Substantia nigra (tissue), 51 donors: ENCODE measurements at places on chromosomes 11 and 22.

DNA sequence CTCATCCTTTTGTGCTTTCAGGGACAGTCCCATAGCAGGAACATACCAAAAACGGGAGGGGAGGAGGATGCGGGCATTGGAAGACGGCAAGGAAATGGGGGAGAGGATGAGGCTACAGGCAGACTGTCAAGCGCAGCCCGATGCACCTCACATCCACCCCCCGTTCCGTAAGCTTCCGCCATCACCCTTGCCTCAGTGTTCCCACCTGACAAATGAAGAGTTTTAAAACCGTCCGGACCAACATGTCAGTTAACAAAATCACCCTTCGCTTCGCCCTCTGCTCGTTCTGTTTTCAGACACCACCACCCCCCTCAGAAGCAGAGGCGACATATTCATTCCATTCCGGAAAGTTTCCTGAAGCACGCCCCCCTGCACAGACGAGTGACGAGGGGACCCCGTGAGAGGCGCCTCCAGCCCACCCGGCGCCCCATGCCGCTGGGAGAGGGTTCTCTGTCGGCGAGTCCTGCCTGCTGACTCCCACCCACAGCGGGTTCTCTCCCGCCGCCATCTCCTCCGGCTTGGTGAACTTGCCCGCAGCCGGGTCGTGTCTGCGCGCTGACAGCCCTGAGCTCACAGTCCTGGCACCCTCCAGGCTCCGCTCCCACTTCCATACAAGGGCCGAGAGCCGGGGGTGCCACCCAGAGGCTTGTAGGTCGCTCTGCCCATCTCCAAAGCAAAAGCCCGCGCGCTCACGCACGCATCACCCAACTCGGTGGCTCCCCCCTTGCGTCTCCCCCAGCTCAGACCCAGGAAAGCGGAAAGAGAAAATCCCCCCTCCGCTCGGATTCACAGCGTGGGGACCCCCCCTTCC lies 1.5 kb downstream of the IGSF9B start:
- no peak for DNase-seq

GRCh38 chr11:117096201-117096991 lies 1.8 kb downstream of the SIK3 start:
- DNase-seq: peak; percentile 44

- no peak for DNase-seq
Measured at GRCh38 chr11:28231475-28231874, 123.3 kb downstream of the METTL15 start.

DNA sequence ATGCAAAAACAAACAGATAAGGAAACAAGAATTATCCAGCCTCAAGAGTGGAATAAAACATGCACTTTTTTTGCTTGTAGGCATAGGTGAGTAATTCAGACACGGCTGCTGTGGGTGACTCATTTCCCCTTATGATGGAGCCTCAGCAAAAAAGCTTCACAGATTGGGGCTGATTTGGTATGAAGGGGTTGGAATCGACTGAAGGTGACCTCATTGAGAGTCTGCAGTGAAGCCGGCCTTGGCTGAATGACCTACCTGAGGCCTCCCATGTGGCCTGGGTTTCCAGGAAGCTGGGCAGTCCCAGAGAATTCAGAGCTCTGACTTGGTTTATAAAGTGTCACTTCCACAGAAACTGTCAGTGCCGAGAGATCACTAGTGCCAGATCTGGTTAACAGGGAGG lies 34.2 kb upstream of the VPREB1 start:
- DNase-seq: no peak

GRCh38 chr11:128483211-128483788 lies 104.1 kb downstream of the ETS1 start:
- no peak for DNase-seq

- no peak for DNase-seq
Measured at GRCh38 chr11:16799221-16799620, 60.8 kb downstream of the C11orf58 start.

GRCh38 chr11:84261707-84262106 lies 975.5 kb upstream of the CCDC90B start:
- no peak for DNase-seq

GRCh38 chr11:122100756-122101080 lies 15.3 kb downstream of the BLID start:
- peak; percentile 28 for DNase-seq

GRCh38 chr22:26322179-26322905 lies 106.7 kb upstream of the ASPHD2 start:
- no peak for DNase-seq

DNA sequence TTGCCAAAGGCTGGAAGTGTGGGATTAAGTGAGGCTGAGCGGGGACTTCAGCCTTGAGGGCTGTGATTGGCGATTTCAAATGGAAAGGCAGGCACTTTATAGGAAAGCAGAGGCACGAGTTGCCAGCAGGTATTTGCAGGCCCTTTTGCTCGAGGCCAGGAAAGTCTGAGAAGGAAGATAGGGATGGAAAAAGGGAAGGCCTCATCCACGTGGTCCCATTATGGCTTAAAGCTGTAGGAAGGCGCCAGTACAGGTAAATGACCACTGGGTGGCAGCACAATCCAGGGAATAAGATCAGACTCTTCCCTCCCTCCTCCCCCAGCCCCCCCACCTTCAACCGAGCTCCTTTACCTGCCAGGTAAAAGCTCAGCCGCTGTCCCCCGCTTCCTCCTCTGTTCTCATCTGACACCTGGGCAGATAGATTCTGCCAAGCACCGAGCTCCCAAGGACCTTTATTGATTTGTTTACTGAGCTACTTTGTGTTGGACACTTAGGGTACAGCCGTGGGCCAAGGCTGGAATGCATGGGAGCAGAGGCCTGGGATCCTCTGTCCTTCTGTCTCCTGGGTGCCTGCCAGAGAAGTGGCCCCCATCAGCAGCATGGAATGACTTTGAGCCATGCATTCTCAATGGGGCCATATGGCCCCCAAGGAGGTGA lies 7.5 kb downstream of the P2RX3 start:
- DNase-seq: peak; percentile 30

- no peak for DNase-seq
Measured at GRCh38 chr22:24071686-24072085, 60.6 kb downstream of the CABIN1 start.

GRCh38 chr11:130190371-130190881 lies 30.8 kb downstream of the ST14 start:
- no peak for DNase-seq

DNA sequence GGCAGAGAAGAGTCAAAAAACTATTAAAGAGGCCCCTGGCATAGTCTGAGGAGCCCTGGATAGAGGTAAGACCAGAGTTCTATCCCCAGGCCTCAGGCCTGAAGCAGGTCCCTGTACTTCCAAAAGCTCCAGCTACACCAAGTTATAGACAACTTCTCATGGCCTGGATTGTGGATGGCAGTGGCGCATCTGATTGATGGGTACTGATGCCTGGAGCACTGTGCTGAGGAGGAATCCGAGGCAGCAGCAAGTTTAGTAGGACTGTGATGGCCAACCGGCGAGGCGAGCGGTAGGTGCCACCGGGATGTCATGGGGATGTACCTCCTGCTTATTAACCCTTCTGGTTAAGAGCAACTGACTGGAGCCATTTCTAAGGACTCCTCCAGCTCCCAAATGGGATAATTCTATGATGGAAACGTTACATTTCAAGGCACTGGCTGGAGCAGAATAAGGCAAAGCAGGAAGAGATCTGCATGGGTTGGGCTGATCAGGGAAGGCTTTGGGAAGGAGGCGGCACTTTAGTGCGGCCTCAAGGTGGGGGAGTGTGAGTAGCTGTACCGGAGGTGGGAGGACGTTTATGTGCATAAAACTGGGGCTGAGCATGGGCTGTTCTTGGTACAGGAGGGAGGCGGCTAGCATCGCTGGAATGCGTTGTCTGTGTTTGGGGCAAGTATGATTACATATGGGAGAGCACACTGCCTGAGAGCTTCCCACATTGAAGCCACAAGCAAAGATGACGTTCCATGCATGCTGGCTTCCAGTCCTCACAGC lies 24.2 kb upstream of the JAM3 start:
- DNase-seq: no peak

- DNase-seq: no peak
Measured at GRCh38 chr22:17191163-17191784, 28.0 kb downstream of the ADA2 start.

DNA sequence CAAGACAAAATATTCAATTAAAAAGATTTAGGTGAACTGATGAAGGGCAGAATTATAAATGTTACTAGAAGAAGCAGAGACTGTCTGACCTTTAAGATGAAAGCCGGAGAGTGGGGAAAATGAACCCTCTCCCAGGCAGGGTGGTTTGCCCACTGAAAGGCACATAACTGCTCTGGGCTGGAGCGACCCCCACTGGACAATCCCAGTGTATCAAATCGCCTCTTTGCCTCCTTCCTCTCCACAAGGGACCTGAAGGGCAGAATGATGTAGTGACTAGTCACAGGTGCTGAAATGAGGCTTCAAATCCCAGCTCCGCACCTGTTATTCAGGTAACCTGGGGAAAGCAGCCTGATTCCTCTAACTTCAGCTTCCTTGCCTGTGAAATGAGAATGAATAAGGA lies 69.0 kb downstream of the EFCAB6 start:
- no peak for DNase-seq

DNA sequence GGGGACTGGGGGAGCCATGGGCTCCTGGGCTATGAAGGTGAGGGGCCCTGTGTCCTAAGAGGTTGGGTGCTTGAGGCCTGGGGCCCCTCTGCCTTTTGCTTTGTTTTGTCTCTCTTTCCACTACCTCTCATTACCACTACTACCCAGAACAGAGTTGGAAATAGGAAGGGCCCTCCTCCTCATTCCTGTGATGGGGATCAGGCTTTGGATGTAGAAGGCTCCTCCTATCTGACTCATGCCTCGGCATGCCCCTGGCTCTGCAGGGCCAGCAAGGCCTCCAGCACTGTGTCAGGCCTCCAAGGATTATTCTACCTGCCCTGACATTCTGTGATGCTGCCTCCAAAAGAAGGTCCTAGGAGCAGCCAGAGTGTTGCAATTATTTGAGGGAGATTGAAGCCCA lies 766 bp downstream of the IZUMO1R start:
- no peak for DNase-seq

- no peak for DNase-seq
Measured at GRCh38 chr22:35460688-35461087, 60.7 kb downstream of the MCM5 start.

- DNase-seq: no peak
Measured at GRCh38 chr11:121780971-121781370, 328.2 kb upstream of the SORL1-AS1 start.

- no peak for DNase-seq
Measured at GRCh38 chr11:122616718-122617117, 38.8 kb upstream of the UBASH3B start.

DNA sequence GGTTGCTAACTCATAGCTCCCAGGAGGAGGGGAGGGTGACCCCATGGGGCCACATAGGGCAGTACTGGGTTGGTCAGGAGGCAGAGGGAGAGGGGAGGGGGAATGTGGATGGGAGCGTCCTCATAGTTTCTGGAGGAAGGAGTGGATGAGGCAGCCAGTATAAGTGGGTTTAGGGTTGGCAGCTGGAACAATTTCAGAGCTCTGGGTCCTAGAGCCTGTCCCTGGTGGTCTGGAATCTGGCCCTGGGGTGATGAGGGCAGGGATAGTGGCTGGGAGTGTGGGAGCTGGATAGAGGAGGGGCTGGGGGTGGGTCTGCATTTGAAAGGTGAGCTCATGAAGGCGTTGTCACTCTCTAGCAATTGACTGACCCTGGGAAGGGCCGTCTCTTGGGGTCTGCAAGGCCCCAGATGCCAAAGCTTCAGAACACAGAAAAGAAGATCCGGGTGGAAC lies 5.3 kb upstream of the MRGPRG start:
- no peak for DNase-seq

GRCh38 chr22:42303396-42304323 lies 33.2 kb upstream of the TCF20 start:
- no peak for DNase-seq

- DNase-seq: no peak
Measured at GRCh38 chr11:34594603-34595002, 26.3 kb upstream of the EHF start.

DNA sequence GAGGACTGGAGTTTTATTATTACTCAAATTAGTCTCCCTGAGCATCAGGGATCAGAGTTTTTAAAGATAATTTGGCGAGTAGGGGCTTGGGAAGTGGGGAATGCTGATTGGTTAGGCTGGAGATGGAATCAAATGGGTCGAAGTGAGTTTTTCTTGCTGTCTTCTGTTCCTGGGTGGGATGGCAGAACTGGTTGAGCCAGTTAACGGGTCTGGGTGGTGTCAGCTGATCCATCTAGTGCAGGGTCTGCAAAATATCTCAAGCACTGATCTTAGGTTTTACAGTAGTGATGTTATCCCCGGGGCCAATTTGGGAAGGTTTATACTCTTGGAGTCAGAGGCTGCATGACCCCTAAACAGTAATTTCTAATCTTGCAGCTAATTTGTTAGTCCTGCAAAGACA lies 1.1 kb downstream of the OR5A2 start:
- no peak for DNase-seq

DNA sequence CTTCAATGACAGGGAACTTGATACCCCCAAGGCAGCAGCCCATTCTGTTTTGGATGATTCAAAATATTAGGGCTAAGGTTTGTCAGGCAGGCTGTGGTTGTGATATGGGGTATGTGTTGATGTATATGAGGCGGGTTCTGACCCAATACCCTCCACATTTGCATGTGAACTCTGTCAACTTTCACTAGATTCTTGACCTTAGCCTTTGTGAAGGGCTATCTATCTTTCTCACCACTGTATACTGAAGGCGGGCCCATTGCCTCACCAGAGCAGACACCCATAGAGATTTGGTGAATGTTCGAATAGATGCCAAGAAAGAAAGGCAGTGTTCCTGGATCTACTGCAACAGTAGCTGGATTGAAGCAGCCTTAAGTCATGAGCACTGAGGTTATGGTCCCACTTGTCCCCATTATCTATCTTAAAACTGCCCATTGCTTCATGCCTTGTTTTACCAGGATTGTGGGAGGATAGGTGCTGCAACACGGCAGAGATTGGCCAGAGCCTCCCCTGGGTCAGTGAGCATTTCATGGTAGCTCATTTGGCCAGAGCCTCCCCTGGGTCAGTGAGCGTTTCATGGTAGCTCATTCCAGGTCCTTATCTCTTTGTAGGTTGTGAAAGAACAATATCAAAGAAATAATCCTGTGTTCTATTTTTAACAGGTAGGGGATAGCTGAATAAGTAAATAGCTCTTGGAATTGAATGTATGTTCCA lies 399.6 kb downstream of the TMEM135 start:
- no peak for DNase-seq
